Stimulated activated CD8-positive, alpha-beta memory T cell treated with anti-CD3 and anti-CD28 coated beads, Interleukin-15, amount 100 ng/mL, for 24 hours (primary cell): ENCODE measurements at places on chromosomes 7 and 10.

DNA sequence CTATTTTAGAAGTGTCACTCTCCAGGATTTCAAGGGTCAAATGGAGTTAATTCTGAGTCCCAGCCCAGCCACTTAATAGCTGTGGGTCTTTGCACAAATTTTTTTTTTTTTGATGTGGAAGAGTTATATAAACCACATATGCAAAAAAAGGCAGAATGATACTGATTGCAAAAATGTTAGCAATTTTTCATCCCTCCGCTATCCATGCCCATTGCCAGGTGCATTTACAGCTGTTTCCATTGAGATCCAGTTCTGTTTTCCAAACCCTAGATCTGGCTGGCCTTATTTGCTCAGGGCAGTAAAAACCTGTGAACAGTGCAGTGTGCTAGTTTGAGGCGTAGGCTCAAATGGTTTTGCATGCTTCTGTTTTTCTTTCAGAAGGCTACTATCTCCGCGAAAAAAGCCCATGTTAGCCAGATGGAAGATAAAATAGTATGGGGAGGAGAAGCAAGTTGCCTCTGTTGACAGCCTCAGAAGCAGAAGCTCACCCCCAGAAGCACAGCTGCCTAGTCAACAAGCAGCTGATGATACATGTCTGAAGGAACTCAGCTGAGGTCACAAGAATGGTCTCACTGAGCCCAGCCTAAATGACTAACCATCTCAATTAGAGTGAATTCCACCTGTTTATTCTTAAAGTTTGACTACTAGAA lies 997 bp upstream of the ZNF138 start:
- DNase-seq = no peak

- DNase-seq = no peak
These were observed 257.9 kb downstream of the ABCA13 start for GRCh38 chr7:48429117-48429516.

DNA sequence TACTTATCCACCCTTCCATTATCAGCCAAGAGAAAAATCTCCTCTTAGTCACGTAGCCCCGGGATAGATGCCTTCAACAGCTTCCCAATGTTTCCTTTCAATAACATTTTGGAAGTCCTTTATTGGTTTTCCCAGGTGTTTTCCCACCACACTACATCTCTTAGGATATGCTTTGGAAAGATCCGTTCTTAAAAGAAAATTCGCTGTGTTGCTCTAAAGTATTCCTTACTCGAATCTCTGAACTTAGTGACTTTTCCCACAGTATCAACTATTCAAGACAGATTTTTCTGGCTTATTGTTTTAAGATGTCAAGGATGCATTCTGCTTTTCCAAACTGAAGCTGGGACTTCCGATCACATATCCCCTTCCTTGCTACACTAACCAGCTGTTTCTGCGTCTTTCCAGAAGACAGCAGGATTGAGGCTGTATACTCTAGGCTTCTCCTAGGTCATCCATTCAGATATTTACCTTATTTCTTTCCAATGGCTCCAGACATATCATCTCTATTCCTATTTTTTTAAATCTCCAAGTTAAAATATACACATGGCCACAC lies 36.5 kb upstream of the SVIL start:
- DNase-seq = no peak

GRCh38 chr7:54581511-54581910 lies 39.3 kb downstream of the VSTM2A start:
- DNase-seq = no peak

- DNase-seq = no peak
These were observed 420.7 kb upstream of the NFE2L3 start for GRCh38 chr7:25731068-25731845.

DNA sequence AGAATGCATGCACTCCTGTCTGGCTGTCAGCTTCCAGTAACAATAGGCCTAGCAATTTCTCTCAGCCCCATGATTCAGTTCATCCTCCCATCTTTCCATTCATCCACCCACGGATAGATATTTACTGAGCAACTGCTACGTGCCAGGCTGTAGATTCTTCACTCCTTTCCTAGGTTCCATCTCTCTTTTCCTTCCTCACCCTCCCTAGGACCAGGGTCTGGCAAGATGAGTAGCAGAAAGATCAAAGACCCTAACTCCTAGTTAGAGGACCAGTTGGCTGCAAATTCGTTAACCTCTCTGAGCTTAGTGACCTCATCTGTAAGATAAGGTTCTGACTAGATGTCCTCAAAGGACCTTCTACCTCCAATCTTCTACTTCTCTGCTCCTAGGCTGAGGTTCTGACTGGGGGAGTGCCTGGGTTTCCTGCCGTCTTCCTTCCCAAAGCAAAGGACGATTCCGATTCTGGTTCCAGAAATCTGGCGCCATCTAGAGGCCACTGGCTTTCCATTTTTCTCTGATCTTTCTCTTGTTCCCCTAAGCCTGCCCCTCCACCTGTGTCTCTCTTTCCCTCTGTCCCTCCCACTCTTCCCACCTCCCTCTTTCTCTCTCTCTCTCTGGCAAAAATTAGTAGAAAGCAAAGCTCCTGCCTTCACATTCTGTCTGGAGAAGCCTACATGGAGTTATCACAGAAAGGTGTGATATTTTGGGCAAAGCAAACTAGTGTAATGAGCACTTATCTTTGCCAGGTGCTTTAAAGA lies 26.2 kb downstream of the TBATA start:
- peak; percentile 44 for DNase-seq

DNA sequence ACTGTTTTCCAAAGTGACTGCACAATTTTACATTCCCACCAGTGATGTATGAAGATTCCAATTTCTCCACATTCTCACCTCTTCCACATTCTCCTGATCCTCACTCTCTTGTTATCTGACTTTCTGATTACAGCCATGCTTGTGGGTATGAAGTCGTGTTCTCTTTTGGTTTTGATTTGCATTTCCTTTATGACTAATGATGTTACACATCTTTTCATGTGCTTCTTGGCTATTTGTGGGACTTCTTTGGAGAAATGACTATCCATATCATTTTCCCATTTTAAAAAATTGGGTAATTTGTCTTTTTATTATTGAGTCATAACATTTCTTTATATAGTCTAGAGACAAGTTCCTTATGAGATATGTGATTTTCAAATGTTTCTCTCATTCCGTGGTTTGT lies 10.5 kb upstream of the GIMAP8 start:
- no peak for DNase-seq

DNA sequence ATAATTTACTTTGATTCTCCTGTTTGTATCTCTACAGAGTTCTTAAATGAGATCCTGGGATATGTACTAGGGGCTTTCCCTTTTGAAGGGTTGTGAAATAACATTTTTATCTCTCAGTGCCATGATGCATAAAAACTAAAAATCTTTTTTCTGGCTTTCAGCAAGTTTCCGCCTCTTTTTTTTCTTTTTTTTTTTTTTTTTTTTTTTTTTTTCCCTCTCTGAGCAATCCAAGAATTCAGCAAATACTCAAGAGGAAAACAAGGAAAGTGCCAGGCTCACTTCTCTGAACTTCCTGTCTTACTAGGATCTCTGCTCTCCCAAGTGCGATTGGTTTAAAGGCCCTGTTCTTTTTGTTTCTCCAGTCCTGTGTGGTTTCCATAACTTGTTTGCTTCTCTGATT lies 79.9 kb downstream of the HYCC1 start:
- no peak for DNase-seq

- DNase-seq = peak; percentile 38
These were observed at the start of gene CDK6 for GRCh38 chr7:92836489-92836999. CDK6 (minus strand) TSS chr7:92836573; CDS start chr7:92833323, 3,250 bp downstream.
